NCI-H187 treated with DMSO at 0.1 percent for 48 hours (cell line): ENCODE measurements at places on chromosomes 12 and 14.

DNA sequence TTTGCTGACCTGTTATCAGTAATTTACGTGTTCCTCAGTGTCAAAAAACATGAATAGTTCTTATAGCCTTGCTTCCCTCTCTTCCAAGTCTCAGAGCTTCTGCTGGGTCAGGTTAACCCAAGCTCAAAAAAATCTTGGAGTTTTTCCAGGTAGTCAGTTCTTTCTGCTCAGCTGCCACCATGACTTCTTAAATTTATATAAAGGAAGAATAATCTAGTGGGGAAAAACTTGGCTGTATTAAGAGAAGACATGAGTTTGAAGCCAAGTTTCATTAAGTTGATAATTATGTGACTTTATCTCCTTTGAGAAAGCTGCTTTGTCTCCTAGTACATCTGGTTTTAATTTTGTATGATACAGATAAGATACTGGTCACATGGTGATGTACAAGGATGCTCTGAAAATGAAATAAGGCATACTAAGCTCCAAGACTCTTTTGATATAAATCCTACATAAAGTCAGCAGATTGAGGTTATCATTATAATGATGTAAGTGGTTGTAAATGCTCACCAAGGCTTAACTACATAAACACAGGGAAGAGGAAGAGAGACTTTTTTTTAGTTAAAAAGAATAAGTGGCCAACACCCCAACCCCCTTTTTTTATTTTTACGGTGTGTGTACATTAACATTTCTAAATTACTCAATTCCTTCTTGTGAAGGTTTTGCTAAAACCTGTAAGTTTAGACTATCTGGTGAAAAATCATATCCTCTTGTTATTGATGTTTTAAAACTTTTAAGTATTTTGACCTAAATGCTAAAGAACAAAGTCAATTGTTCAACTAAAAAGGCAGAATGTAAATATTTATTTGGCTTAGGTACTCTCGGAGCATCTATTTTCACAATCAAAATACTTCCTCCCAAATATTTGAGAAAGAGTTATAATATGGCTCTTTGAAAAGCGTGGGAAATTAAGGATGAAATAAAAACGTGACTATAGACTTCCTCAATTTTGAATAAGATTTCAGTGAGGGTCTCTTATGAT is 84.1 kb upstream of the SLC38A2 start:
- no peak for DNase-seq

GRCh38 chr12:78540606-78541336 is 323.8 kb upstream of the SYT1 start:
- no peak for DNase-seq

DNA sequence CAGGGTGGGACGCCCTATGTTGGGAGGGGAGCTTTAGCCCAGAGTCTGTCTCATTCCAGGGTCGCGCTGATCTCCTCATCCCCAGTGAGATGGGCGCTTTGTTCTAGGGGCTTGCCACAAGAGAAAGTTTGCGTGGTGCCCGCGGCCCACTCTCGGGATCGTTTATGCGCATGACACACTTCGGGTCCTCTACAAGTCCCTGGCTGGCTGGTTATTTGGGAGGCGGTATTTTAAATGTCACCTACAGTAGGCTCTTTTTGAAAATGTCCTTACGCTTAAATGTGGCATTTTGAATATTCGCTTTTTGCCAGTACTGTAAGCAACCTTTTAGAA is 541 bp downstream of the GOLT1B start:
- DNase-seq, result no peak

GRCh38 chr14:80364274-80364673 is 153.0 kb upstream of the DIO2 start:
- DNase-seq, result peak; percentile 23

DNA sequence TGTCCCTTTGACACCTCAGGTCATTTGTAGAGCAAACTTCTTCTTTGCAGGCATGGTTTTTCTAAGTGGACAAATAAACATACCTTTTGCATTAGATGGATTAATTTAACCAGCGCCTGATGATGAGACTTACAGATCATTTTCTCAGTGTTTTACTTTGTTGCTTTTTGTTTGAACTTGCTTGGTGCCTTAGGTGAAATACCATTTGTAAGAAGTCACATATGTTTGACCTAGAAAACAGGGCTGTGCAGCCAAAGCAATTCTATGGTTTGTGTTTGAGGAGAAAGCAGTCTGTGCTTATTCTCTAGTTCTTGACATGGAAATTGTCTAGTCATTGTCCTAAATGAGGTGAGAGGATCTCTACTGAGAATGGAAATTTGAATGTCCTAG is 111.1 kb downstream of the DIP2B start:
- no peak for DNase-seq

- DNase-seq, result no peak
These were observed 12.0 kb downstream of the HELB start for GRCh38 chr12:66314278-66314677.

DNA sequence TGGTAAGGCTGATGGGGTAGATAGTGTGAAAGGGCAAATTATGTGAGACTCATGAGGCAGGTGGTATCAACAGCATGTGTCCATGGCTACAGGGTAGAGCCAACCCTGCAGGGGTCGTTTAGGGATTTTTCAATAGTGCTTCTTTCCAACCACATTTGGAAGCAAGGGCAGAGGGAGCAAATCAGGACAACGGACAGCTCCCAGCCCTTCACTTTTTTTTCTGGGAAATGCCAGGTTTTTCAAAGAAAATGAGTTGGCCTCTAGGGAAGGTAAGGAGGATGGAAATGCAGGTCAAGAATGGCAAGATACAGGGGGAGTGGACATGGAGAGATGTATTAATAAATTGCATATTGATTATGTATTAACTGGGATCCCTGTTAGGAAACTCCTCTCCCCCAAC is 4.9 kb upstream of the CMA1 start:
- no peak for DNase-seq

DNA sequence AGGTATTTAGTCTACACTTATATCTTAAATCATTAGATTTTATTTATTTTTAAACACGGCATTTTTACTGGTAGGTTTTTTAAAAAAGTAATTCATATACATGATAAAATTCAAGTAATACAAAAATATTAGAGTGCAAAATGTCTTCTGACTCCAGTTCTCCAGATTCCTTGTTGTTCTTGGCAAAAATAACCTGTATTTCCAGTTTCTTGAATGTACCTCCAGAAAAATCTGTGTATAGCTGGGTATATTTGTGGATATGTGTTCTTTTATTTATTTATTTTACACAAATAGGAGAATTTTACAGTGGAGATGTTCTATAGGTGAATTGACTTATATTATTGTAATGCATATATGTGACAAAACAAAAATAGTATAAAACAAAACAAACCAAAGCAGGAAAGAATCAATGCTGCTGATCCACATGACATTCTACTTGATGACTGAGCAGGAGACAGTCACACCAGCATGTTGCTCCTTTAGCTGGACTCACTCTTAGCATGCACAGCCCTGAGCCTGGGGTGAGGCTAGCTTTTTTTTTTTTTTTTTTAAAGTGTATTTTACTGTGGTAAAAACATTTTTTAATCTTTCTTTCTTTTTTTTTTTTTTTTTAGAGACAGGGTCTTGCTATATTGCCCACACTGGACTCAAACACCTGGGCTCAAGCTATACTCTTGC is 42.2 kb upstream of the SLC38A2 start:
- DNase-seq, result no peak

DNA sequence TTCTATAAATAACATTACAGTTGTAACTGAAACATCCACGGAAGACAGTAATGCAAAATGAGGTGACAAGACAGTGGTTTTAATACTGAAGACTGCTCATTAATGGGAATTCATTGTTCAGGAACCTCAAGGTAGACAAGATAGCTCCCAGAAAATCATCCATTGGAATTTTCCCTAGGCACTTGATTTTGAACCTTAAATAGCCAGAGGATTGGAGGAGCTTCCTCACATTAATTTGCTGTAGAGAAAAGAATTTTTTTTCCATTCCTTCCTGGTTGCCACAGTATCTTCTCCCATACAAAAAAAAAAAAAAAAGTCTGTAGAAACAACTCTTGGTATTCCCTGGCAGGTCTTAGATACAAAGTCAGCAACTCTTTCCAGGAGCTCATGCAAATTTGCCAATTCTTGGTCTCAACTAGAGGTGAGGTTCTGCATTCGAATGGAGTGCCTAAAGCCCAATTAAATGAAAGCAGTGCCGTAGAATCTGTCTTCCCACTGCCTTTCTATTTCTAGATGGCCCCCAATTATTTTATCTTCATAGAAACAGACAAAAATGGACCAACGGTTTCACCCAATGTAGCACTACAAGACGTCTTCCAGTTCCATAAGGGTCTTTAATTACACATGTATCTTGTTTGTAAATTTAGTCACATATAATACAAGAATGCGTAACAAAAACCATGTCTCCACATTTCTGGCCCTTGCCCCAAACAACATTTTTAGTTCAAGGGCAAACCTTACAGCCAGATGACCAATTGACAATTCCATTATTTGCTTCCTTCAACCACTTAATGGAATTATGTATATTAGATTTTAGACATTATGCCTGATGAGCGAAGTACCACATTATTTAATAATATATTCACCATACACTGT is 13.5 kb downstream of the SLC38A2 start:
- no peak for DNase-seq
